A549 (cell line): ENCODE measurements at places on chromosomes 7 and 10. TPM values are rescaled to one million over a fixed set of nuclear protein-coding genes. Genes with fewer than 3 reads are reported as not detected.

Gene ATOH7
- 0.08 to 0.18 TPM (median 0.09 TPM) in 3 replicates for polyA plus RNA-seq

Gene ASL
- polyA plus RNA-seq, result 21.1 to 26.5 TPM (median 23.4 TPM) in 3 replicates

- no peak for DNase-seq
Observed at GRCh38 chr7:3274131-3274530, 26.9 kb upstream of the SDK1 start.

Gene GRM8
- polyA plus RNA-seq, result 0.06 TPM in 1 of 3 replicates, not detected in the others

- no peak for DNase-seq
Observed at GRCh38 chr7:468681-469562, 50.7 kb downstream of the PDGFA start.

Gene CXCL12
- 0.07 to 0.28 TPM (median 0.17 TPM) in 3 replicates for polyA plus RNA-seq

Gene CCDC126
- 3.8 to 6.2 TPM (median 5.5 TPM) in 3 replicates for polyA plus RNA-seq

Gene PSMC2
- polyA plus RNA-seq, result 246 to 259 TPM (median 252 TPM) in 3 replicates

DNA sequence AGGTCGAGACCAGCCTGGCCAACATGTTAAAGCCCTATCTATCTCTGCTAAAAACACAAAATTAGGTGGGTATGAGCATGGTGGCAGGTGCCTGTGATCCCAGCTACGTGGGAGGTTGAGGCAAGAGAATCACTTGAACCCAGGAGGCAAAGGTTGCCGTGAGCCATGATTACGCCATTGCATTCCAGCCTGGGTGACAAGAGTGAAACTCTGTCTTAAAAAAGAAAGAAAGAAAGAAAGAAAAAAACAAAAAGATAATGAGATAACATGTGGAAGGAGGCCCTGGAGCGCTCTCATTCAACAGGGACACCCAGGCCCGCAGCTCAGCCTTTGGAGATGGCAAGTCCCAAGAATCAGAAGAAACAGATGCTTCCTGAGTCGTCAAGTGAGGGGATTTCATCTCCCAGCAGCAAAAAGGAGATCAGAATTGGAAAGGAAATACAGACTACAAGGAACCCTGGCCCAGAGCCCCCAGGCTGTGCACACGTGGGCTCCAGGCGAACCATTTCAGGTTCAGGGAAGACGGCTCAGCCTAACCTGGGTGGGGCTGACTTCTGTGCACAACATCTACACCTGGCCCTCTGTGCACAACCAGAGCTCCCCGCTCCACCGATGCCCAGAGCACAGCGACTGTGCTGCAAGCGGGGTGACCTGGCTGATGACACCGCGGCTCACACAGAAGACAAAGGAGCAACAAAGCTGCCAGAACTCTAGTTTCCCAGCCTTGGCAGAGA lies 33.3 kb downstream of the GNA12 start:
- no peak for DNase-seq

Gene PRF1
- not detected in 3 replicates for polyA plus RNA-seq

Gene TACC2
- 66.2 to 83.3 TPM (median 81.8 TPM) in 3 replicates for polyA plus RNA-seq

Gene HKDC1
- 24.0 to 33.2 TPM (median 32.5 TPM) in 3 replicates for polyA plus RNA-seq

- peak; percentile 85 for DNase-seq
Observed at GRCh38 chr10:79067241-79068202, 1.2 kb upstream of the ZMIZ1 start.

Gene EPHB6
- polyA plus RNA-seq, result 0.14 to 0.37 TPM (median 0.22 TPM) in 3 replicates

DNA sequence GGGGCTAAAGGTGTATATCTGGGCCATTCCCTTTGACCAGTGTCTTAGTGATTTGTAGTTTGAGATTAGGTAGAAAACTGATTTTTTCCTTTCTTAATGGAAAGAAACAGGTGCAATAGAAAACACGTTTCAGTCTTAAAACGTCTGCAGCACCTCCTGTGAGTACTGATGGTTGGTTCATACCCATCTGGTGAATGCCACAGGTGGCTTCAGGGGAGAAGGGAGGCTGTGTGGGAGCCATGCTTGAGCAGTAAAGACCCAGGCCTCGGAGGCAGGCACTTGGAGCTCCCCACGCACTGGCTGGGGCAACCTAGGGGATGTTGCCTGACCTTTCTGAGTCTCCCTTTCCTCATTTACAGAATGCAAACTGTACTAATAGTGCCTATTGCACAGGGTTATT lies 171.5 kb upstream of the GRB10 start:
- no peak for DNase-seq

- DNase-seq, result no peak
Observed at GRCh38 chr10:101760510-101760909, 15.4 kb downstream of the FGF8 start.

- DNase-seq, result peak; percentile 6
Observed at GRCh38 chr10:28302012-28302637, 739 bp downstream of the MPP7 start.

GRCh38 chr10:75694269-75694668 lies 262.8 kb downstream of the LRMDA start:
- DNase-seq, result no peak

GRCh38 chr10:96414303-96414702 lies 55.5 kb upstream of the OPALIN start:
- DNase-seq, result no peak
